ENCODE measurements at places on chromosomes 12 and 14.

- no peak for DNase-seq
Measured at GRCh38 chr12:24649634-24650033, 299.3 kb downstream of the BCAT1 start.

GRCh38 chr14:76669770-76670169, 91.5 kb upstream of the VASH1 start:
- DNase-seq, result no peak

GRCh38 chr12:6946033-6946919, 2.5 kb downstream of the C12orf57 start:
- DNase-seq, result peak; percentile 76

- DNase-seq, result no peak
Measured at GRCh38 chr14:22668863-22669262, 24.7 kb upstream of the OR6J1 start.

- no peak for DNase-seq
Measured at GRCh38 chr14:98960617-98961013, 311.4 kb downstream of the BCL11B start.

DNA sequence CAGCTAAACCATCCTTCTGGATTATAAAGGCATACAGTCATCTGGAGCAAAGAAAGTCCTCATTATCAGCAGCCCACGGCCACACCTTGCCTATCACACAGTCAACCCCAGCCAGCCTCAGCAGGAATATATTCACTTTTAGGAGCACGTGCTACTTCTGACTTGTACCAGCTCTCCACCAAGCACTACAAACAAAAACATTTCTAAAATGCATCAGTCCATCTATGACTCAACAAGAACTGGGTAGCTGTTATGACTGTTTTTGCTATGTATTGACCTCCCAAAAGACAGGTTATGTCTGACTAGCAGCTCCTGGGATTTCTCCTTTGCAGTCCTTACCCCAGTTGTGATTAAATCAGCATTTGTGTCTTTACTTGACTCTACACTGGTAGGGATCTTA, 31.2 kb downstream of the NUAK1 start:
- DNase-seq, result no peak

- DNase-seq, result no peak
Measured at GRCh38 chr12:120851444-120851843, 52.7 kb downstream of the SPPL3 start.

- DNase-seq, result no peak
Measured at GRCh38 chr12:30417697-30418231, 277.9 kb downstream of the IPO8 start.

DNA sequence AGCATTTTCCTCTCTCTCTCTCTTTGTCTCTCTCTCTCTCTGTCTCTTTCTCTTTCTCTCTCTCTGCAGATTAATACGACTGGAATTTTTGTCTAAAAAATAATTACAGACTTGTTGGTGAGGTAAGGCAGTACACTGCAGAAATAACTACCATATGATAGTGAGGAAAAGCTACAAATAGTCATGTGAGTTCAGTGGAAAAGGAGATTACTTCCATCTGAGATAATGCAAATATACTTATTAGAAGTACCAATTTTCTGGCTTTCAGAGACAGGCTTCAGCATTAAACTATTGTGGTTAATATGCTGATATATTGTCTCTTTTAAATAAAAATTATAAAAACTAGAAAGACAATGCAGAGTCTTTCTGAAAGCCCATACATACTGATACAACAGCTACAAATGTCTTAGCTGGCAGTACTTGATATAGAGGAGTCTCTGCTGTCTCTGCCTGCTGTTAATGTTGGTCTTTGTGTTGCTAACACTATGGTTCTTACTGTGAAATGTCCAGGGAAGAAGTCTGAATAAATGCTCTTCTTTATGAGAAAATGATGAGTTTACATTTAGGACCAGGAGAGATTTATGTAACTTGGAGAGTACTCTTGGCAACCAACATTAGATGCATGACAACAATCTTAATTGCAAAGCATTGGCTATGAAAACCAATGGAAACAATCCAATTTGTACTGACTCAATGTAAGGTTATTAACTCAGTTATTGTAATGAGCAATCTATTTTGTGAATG, 167.0 kb downstream of the LRFN5 start:
- DNase-seq, result no peak

- peak; percentile 51 for DNase-seq
Measured at GRCh38 chr14:52313903-52314594, at the start of gene PTGER2. Gene PTGER2, plus strand, starts transcription at chr14:52314312. Its CDS starts 237 bp downstream, at chr14:52314549.

GRCh38 chr12:54725233-54725843, 77.2 kb upstream of the DCD start:
- DNase-seq, result no peak

- DNase-seq, result no peak
Measured at GRCh38 chr12:89947437-89948270, 239.0 kb upstream of the ATP2B1 start.

DNA sequence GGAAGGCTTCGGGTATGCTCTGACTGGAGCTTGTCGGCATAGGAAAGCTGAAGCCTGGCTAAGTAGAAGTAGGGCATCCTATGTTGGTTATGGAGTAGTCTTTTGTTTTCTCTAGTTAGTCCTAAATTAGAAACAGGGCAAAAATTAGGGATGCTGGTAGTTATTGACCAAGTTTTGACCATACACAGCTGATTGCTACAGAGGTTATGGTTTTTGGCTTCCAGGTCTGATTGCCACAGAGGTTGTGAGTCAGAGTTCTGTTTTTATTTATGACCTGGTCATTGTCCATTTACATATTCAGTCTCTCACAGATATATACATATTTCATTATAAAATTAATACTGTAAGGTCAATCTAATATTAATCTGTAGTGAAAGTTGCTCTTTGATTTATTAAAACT, 219.2 kb downstream of the FSCB start:
- no peak for DNase-seq

- no peak for DNase-seq
Measured at GRCh38 chr12:52041695-52042123, 9.5 kb upstream of the NR4A1 start.

- DNase-seq, result no peak
Measured at GRCh38 chr12:93802698-93803423, 125.7 kb downstream of the CRADD start.

- DNase-seq, result no peak
Measured at GRCh38 chr12:104154806-104155205, 16.8 kb upstream of the NFYB start.

DNA sequence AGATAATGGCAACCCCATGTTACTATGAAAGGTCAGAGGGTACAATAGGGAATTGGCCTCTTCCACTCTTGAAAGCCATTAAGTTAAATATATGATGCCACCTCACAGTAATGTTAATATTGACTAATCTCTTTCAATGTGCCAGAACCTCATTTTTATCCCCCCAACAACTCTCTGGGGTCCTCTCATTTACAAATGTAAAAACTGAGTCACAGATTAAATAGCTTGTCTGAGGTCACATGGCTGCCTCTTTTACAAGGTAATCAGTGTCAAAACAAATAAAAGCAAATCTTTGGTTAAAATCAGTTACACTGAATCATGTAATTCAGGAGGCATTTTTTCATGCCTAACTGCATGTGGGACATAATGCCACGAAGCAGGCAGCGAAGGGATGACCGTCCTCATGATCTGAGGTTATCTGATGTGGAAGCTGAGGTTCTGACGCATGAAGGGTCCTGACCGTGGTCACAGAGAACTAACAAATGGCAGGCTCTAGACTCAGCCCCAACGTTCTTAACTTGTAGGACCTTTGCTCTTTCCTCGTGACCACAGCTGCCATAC, 78.5 kb downstream of the PTPN21 start:
- no peak for DNase-seq

DNA sequence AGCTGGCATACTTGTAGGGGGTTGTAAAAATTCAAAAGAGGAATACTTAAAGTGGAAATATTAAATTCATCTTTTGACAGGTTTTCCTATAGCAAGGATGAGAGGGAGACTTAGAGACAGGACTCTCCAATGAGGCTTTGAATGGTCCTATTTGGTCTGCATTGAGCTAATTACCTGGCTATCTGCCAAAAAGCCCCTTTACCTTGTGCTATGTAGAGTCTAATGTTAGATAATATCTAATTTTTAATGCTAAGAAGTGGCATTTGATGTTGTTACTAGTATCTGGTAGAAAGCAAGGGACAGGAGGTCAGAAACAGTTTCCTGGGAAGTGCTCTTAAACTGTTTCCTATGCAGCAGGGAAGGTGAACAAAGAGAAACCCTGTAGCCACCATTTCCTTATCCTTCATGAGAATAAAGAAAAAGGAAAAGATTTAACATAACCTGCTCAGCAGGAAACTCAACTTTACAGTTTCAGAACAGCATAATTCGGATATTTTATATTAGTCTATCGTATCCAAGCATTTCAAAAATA, 550.0 kb downstream of the SOX5 start:
- no peak for DNase-seq

DNA sequence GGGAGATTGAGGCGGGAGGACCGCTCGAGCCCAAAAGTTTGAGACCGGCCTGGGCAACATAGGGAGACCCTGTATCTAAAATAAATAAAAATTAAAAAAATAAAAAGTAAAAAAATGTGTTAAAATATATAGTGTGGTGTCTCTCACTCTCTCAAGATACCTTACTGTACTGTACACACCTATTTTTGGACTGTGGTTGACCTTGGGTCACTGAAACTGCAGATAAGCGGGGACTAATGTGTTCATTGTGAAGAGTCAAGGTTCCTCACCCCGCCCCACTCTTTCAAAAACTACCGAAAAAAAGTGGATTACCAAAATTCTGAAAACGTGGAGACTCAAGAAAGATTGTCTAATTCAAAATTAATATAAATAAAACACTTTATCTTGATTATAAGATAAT, 1.0 kb upstream of the TAS2R13 start:
- DNase-seq, result no peak

GRCh38 chr14:56524971-56525677, 54.5 kb upstream of the TMEM260 start:
- DNase-seq, result no peak

DNA sequence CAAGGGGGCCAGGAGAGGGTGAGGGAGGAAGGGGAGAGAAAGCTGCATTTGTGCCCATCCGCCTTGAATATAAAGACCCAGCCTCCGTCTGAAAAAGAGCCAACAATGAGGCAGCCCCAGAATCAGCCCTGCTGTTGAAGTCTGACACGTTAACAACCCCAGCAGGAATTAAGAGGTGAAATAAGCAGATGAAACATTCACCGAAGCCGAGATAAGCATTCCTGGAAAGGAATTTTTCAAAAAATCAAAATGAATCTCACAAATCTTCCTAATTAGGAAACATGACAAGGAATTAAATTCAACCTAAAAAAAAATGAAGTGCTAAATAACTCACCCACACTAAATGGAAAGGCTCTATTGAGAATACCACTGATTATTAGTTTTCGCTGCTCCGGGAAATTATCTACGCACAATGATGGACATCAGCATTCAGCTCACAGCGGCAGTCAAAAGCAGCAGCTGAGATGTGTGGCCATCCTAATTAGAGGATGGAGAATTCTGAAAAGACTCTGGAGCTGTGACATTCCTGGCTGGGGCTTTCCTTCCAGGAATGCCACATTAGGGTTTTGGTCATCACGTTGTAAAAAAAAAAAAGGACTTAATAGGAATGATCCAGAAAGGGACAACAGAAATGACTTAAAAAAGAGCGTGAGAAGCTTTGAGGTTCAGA, 8.2 kb upstream of the PARP11 start:
- DNase-seq, result no peak

DNA sequence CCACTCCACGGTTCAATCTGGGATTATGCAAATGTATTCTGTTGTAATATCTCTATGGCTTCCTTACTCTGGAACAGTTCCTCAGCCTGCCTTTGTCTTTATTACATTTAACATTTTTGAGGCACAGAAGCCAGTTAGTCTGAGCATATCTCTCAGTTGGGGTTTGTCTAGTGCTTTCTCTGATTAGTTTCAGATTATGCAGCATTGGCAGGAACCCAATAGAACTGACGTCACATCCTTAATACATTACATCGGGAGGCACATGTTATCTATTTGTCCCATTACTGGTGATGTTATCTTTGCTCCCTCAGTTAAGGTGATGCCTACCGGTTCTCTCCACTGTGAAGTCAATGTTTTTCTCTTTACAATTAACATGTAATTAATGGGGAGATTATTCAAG, 62.4 kb downstream of the PPM1A start:
- DNase-seq, result no peak

- no peak for DNase-seq
Measured at GRCh38 chr12:42758806-42759205, 169.3 kb upstream of the PRICKLE1 start.

- DNase-seq, result no peak
Measured at GRCh38 chr14:105050551-105050897, 14.7 kb downstream of the GPR132 start.

GRCh38 chr12:2477009-2477766, 317.6 kb upstream of the FKBP4 start:
- no peak for DNase-seq

DNA sequence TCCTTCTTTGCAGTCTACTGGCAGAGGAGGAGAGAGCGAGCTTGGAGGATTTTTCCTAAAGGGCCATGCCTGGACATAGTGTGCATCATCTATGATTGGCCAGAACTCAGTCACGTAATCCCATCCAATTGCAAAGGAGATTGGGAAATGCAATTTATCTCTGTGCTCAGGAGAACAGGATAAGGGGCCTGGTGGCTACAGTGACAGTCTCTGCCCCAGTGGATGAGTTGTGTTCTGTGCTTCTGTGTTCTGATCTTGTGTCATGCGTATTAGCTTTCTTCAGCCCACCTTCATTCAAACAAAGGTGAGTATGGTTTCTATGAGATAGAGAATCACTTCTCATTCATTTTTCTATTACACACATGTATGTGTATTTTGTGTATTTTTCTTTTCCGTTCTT, 144.3 kb downstream of the NRXN3 start:
- no peak for DNase-seq

DNA sequence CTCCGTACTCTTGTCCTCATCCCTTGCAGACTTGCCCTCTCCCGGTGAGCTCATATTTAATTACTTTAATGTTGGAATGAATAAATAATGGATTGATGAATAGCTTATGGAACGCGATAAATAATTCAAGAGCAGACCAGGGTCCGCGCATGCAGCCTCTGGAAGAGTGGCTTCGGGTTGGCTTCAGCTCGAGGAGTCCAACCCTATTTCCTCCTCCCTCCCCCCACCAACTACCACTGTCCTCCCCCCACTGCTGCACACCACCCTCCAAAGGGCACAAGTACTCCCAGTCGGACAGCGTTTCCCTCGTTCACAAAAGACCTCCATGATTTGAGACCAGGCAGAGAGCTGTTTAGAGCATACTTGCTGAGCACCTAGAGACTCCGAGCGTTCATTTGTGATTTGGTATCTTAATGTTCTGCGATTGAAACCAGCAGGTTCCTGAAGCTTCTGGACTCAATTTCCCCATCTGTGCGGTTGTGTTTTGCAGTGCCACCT, 647 bp upstream of the SIX1 start:
- no peak for DNase-seq

DNA sequence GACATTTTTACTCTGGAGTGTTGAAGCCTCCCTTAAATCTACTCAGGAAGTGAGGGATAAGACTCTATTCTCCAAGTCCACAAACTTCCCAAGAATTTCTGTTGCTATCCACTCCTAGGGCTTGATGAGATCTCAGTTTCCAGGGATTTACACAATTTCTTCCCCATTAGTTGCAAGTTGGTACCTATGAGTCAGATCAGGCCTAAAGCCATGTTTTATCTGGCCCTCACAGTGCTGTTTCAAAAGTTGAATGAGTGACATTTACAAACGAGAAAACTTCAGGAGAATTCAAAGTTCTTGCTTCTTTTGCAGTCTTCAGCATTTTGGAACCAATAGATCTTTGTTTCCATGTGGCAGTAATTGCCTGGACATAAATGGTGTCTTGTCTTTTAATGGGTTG, 156.4 kb upstream of the SYT10 start:
- no peak for DNase-seq

GRCh38 chr12:24488091-24488596, 460.8 kb downstream of the BCAT1 start:
- DNase-seq, result no peak
